Left ventricle myocardium inferior (tissue), 1 donor: ENCODE measurements at places on chromosomes 3 and 15. TPM values are rescaled to one million over a fixed set of nuclear protein-coding genes. Genes with fewer than 3 reads are reported as not detected.

The ARGFX gene
- not detected for total RNA-seq

The CYP8B1 gene
- not detected for total RNA-seq

The ANAPC13 gene
- total RNA-seq = 76.4 TPM

The CISH gene
- 16.6 TPM for total RNA-seq

The RPL35A gene
- 775 TPM for total RNA-seq

The IGSF11 gene
- total RNA-seq = 2.1 TPM

The B3GALNT1 gene
- 56.1 TPM for total RNA-seq

The STX19 gene
- not detected for total RNA-seq

The CLDN11 gene
- 4.3 TPM for total RNA-seq

The RASGRF1 gene
- not detected for total RNA-seq

The AP3B2 gene
- 0.80 TPM for total RNA-seq

The KBTBD13 gene
- 5.2 TPM for total RNA-seq

The FBLN2 gene
- 56.7 TPM for total RNA-seq

The GPR27 gene
- 7.3 TPM for total RNA-seq

The THRB gene
- total RNA-seq = 32.8 TPM

The PYGO1 gene
- total RNA-seq = 5.2 TPM

The C2CD4A gene
- not detected for total RNA-seq

The OSTN gene
- 0.36 TPM for total RNA-seq

The P2RY14 gene
- 2.9 TPM for total RNA-seq

The ITIH1 gene
- total RNA-seq = not detected

The C3orf22 gene
- not detected for total RNA-seq

The SERPINI2 gene
- 0.41 TPM for total RNA-seq

The ADGRG7 gene
- not detected for total RNA-seq

The GOLIM4 gene
- total RNA-seq = 74.8 TPM

The SPINK8 gene
- total RNA-seq = not detected
